ENCODE measurements at places on chromosomes 11 and 22. TPM values are rescaled to one million over a fixed set of nuclear protein-coding genes. Genes with fewer than 3 reads are reported as not detected.

Gene TRIM34
- 12.9 TPM for total RNA-seq

Gene TREH
- not detected for total RNA-seq

Gene BACE1-AS
- 3.0 TPM for total RNA-seq

GRCh38 chr22:37138849-37139561, 10.7 kb downstream of the IL2RB start:
- DNase-seq: peak; percentile 50

- DNase-seq: no peak
Observed at GRCh38 chr11:11421509-11421908, 68.5 kb upstream of the CSNK2A3 start.

DNA sequence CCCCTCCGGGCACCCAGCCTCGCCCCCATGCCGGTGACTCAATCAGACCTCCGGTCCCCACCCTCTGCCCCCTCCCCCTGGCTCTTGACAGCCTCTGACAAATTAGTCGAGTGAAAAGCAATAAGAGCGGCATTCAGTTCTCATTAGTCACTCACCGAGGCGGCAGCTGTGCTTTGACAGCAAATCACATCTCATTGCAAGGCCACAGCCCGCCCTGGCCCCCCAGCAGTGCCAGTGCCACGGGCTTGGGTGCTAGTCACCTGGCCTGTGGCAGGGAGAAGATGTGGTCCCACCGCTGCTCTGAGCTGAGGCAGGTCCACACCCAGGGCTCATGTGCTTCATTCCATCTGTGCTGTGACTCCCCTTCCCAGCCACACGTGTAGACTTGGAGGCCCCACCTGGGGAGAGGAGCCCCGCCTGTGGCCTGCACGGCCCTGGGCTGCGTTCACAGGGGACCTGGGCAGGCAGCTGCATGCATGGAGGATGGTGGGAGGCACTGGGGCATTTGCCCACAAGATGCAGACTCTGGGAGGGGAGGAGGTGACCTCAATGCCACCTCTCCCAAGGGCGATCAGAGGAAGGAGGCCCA, 7.4 kb upstream of the TH start:
- no peak for DNase-seq

DNA sequence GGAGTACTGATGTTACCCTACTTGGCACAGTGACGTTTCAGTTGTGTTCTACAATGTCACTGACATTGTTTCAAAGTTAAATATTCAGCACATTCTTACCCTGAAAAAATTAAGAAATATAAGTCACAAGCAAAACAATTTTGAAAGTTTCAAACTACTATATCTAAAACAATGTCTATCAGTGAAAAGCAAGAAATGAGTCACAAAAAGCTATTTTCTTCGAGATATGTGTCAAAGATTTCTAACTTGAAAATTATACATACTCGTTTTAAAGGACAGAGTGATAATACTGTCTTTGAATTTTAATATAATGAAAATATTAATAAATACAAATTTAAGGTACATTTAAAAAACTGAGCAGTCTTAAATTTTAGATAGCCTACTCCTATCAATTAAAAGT, 42.9 kb downstream of the RDX start:
- DNase-seq: no peak

GRCh38 chr22:37317698-37318210, 35.4 kb downstream of the CYTH4 start:
- DNase-seq: no peak

GRCh38 chr11:37558619-37559210, 960.7 kb upstream of the RAG2 start:
- no peak for DNase-seq

DNA sequence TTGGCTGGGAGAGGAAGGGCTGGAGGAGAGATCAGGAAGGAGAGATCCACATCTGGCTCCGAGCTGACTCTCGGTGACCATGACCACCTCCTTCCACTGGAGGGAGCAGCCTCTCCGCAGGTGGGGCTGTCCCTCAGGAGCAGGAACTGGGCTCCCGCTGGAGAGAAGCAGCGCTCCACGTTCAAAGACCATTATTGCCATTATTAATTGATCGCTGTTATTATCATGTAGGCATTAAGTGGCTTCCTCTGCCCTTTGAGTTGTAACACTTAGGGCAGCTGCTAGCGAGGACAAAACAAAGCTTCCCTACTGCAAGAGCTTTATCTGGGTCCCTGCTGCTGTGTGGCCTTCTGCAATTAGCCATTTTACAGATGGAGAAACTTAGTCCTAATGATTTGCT, 251.9 kb downstream of the ST3GAL4 start:
- DNase-seq: peak; percentile 32

Data from activated naive CD4-positive, alpha-beta T cell treated with anti-CD3 and anti-CD28 coated beads for 36 hours (primary cell).